Bladder microvascular endothelial cell (primary cell): ENCODE measurements at places on chromosomes 6 and 20. TPM values are rescaled to one million over a fixed set of nuclear protein-coding genes. Genes with fewer than 3 reads are reported as not detected.

RSPO3 gene
- under 0.01 and 0.19 TPM in 2 replicates for total RNA-seq

PABPC1L gene
- 1.3 and 4.5 TPM in 2 replicates for total RNA-seq

GRM1 gene
- under 0.01 TPM in 1 of 2 replicates, not detected in the other for total RNA-seq

OPRM1 gene
- total RNA-seq = not detected in 2 replicates

TCF15 gene
- total RNA-seq = 1.6 and 3.7 TPM in 2 replicates
